ENCODE measurements at places on chromosomes 2 and 18. TPM values are rescaled to one million over a fixed set of nuclear protein-coding genes. Genes with fewer than 3 reads are reported as not detected.

RBBP8 gene
- 19.4 TPM for total RNA-seq

NRP2 gene
- total RNA-seq: 18.4 TPM

DNA sequence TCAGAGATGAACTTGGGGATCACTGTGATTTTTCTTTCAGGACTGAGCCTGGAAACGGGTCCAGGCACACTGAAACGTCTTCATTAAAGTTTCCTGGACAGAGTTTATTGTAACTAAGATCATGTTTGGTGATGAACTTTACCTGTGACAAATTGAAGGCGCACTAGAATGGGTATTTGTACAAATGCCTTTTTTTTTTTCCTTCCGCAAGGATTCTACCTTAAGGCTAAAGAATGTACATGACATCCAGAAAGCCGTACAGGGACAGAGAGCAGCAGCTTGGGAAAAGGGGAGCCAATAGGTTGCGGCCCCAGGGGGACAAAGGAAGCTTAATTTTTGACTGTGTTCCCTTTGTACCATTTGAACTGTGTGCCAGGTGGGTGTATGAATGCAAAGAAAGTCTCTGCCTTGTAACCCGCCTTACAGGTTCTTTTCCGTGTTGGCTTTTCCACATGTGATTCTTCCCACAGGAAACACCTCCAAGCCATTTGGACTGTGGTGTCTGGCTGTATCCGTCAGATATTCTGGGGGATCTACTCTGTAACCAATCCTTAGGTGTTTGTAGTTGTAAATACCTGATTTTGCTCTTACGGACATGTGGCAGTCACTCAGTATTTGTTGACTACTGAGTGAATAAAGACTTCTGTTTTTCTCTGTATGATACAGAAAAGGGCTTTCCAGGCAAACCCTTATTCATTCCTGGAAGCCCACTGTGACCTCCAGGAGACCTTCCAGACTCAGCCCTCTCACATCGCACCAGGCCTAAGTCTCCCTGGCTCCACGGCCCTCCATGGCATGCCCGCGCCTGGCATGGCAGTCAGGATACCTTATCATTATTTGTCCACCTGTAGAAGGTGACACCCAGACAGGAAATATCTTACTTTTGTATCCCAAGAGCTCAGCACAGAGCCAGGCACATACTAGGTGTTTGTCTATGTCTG lies 1.1 kb downstream of the LRRFIP1 start:
- DNase-seq: no peak
- H3K36me3 ChIP-seq: no peaks in the 10 kb centered on the region
- peak overlapping the region; percentile 98 for H3K4me3 ChIP-seq
- no peaks in the 10 kb centered on the region for H3K27me3 ChIP-seq
- peak overlapping the region; percentile 77 for H3K27ac ChIP-seq

- no peak overlapping the region for H3K27ac ChIP-seq
- no peaks in the 10 kb centered on the region for H3K27me3 ChIP-seq
- DNase-seq: no peak
- H3K4me1 ChIP-seq: peaks cover 4% of the 10 kb centered on the region
Observed at GRCh38 chr2:201952187-201952586, 81.5 kb upstream of the FZD7 start.

DNA sequence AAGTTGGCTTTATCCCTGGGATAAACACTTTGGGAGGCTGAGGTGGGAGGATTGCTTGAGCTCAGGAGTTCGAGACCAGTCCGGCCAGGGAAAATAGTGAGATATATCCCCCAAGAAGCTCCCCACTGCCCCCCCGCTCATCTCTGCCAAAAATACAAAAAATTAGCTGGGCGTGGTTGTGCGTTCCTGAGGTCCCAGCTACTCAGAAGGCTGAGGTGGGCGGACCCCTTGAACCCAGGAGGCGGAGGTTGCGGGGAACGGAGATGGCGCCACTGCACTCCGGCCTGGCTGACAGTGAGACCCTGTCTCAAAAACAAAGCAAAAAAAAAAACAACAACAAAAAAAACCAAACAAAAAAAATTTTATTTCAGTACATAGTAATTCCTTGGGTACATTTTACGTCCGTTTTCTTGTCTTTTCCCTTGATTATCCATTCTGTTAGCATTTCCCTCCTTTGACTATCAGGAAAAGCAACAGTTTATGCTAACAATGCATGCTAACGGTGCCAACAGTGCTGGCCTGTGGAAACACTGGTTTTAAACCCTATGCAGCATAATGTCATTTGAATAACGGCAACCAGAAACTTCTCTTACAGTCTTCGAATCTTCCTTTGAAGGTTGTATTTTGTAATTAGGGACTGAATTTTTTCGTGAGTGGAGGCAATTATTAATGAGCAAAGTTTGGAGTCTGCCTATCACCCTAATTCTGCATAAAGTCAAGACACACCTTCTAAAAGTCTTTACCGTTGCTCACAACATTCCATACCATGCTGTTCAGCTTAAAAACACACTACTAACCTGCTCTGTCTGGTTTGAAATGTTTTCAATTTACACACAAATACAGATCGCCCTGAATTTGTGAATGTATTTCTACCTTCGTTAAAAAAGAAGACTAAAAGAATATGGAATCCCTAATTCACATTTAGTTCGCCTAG lies 721 bp upstream of the MIB1 start:
- peak overlapping the region; percentile 84 for H3K4me3 ChIP-seq
- no peaks in the 10 kb centered on the region for H3K4me1 ChIP-seq
- H3K36me3 ChIP-seq: no peaks in the 10 kb centered on the region
- H3K27me3 ChIP-seq: no peaks in the 10 kb centered on the region

GRCh38 chr2:222673883-222674282 lies 2.4 kb downstream of the MOGAT1 start:
- no peaks in the 10 kb centered on the region for H3K36me3 ChIP-seq
- H3K27me3 ChIP-seq: no peaks in the 10 kb centered on the region
- H3K4me1 ChIP-seq: no peaks in the 10 kb centered on the region

DNA sequence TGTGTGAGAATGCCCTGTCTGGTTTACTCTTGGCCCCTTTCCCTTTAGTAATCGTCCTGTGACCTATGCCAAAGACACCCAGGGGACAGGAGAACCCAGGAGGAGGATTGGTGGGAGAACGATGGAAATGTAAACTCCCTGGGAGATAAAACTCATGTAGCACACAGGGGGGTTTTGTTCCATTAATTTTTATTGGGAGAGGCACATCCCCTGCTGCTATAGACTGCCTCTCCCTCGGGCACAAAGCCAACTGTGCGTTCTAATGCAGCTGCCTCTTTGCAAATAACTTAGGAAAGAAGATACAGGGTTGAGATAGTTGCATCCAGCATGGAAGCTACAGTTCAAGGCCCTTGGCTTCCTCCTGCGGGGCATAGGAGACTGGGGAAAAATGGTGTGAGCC lies 489.6 kb downstream of the SLC4A3 start:
- H3K4me1 ChIP-seq: no peaks in the 10 kb centered on the region
- H3K27me3 ChIP-seq: no peaks in the 10 kb centered on the region
- no peaks in the 10 kb centered on the region for H3K36me3 ChIP-seq
- no peak for DNase-seq

DNA sequence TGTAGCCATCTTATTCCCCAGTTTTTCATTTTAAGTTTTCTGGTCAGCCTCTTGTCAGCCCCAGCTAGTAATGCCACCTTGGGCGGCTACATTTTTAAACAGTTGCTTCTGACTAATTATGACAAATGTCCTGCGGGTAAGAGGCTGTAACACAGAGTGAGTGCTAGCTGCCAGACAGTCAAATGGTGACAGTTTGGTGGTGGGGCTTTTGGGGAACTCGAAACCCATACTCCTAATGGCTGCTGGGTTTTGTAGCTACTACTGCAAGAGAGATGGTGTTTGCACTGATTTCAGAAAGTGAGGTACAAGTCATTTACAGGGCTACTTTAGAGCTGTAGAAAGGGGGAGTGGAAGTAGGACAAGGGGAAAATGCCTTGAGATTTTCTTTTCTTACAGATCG lies 48.2 kb downstream of the ZCCHC2 start:
- no peak overlapping the region for H3K27ac ChIP-seq
- no peak for DNase-seq
- H3K27me3 ChIP-seq: no peaks in the 10 kb centered on the region
- H3K4me1 ChIP-seq: no peaks in the 10 kb centered on the region
- H3K4me3 ChIP-seq: no peak overlapping the region

PKDCC gene
- total RNA-seq: 95.4 TPM

GPR35 gene
- total RNA-seq: 2.6 TPM

GRCh38 chr2:172119089-172119488 lies 16.4 kb upstream of the DLX2 start:
- DNase-seq: no peak
- H3K27me3 ChIP-seq: no peaks in the 10 kb centered on the region
- no peaks in the 10 kb centered on the region for H3K4me1 ChIP-seq
- no peaks in the 10 kb centered on the region for H3K36me3 ChIP-seq
- no peak overlapping the region for H3K4me3 ChIP-seq

GALR1 gene
- under 0.01 TPM for total RNA-seq

CREG2 gene
- not detected for total RNA-seq

DNA sequence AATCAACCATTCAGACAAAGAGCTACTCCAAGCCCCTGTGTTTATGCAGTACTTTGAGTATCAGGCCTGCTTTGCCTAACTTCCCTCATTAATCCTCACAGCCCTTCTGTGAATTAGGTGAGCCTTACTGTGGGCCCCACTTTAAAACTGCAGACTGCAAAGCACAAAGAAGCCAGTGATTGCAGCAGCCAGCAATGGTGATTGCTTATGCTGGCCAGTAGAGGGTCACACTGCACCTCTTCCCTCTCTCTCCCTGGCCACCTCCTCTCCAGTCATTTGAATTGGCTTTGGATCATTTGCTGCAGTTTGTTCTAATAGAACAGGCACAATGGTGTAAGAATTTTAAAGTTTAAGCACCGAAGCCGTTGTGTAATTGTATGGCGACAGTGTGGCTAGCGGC lies 229.9 kb downstream of the AGPS start:
- H3K27ac ChIP-seq: no peak overlapping the region
- peaks cover 3% of the 10 kb centered on the region for H3K27me3 ChIP-seq
- H3K36me3 ChIP-seq: no peaks in the 10 kb centered on the region
- H3K4me3 ChIP-seq: no peak overlapping the region

DNA sequence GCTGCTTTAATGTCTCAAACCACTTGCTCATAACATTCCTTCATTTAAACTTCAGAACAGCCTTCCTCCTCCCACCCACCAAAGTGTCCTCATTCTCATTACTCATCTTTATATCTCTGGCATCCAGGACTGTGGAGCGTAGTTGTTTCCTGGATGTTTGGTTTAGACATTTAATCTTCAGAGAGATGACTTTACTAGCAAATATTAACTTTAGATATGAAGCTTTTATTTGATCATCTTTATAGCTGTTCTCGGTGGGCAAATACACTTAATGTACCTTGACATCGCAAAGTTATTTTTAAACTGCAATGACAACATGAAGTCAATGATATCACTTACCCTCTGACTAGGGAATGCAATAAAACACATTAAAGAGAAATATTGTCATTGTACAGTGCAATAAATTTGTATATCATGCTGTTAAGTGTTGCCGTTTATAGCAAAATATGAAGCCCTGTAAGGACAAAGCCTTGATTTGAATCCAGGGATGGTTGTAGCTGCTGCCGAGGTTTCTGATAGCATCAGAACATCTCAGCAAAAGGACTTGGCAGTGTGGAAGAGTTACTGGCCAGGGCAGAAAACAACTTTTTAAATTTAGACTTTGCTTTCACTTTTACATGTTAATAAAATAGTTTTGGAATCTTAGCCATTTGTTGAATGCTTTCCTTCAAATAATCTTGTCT lies 4.6 kb upstream of the LAMA3 start:
- no peaks in the 10 kb centered on the region for H3K36me3 ChIP-seq
- no peaks in the 10 kb centered on the region for H3K27me3 ChIP-seq
- H3K27ac ChIP-seq: no peak overlapping the region
- H3K4me3 ChIP-seq: peak overlapping the region; percentile 26
- DNase-seq: no peak
- no peaks in the 10 kb centered on the region for H3K4me1 ChIP-seq

GRCh38 chr18:79963658-79964329 lies 649 bp upstream of the HSBP1L1 start:
- no peaks in the 10 kb centered on the region for H3K27me3 ChIP-seq
- H3K27ac ChIP-seq: peak overlapping the region; percentile 94
- H3K36me3 ChIP-seq: no peaks in the 10 kb centered on the region
- no peak for DNase-seq

DNA sequence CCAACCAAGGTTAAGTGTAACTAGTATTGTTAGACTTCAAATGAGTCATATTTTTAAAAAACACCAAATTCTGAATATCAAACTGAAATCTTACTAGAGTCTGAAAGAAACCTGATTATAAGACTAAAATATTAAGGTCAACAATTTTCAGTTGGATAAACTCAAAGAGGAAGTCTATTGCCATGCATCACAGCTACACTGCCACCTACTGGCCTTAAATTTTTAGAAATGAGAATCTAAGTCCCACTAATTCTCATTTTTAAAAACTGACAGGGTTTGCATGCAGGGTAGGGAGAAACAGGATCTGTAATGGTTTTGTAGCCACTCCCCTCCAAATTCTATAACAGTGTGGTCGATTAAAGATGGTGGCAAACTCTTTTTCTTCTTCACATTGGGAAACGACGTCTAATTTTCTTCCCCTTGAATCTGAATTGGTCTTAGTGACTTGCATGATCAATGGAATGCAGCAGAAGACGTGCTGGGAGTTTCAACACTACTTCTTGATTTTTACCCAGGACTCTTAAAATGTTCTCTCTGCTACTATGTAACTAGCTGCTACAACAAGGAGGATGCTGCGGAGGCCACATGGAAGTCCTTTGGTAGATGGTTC lies 176.1 kb upstream of the SESTD1 start:
- no peaks in the 10 kb centered on the region for H3K4me1 ChIP-seq
- H3K27ac ChIP-seq: no peak overlapping the region
- H3K4me3 ChIP-seq: no peak overlapping the region
- DNase-seq: no peak
- no peaks in the 10 kb centered on the region for H3K27me3 ChIP-seq

Measured in breast epithelium (tissue), 4 donors.